Hematopoietic multipotent progenitor cell treated with erythropoietin and hydrocortisone succinate and interleukin-3 and kit ligand, for 4 days (in vitro differentiated cells): ENCODE measurements at places on chromosomes 12 and 14.

GRCh38 chr12:132402831-132403416 lies 73.5 kb upstream of the GALNT9 start:
- no peak for DNase-seq

DNA sequence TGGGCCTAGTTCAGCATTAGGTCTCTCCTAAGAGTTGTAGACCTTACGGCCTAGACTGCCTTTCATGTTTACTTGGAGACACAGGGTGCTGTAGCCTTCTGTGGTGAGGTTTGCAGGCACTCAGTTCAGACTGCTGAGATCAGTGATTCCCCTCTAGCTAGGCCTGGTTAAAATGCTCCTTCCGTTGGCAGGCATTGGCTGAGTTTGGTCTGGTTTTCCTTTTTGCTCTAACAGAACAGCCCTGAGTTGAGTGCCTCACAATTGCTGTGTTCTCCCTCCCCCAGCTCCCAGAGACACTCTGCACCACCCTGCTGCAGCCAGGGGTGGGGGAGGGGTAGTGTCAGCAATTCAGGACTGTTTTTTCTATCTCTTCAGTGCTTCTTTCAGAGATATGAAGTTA lies 178.9 kb upstream of the DYRK2 start:
- DNase-seq = no peak

GRCh38 chr12:91542067-91542466 lies 359.4 kb upstream of the DCN start:
- no peak for DNase-seq

DNA sequence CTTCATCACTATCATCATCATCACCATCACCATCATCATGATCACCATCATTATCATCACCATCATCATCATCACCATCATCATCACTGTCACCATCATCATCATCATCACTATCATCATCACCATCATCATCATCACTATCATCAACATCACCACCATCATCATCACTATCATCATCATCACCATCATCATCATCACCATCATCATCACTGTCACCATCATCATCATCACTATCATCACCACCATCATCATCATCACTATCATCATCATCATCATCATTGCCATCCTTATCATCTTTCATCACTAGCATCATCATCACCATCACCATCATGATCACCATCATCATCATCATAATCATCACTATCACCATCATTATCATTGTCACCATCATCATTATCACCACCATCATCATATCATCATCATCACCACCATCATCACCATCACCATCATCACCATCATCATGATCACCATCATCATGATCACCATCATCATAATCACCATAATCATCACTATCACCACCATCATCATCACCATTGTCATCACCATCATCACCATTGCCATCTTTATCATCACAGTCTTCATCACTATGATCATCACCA lies 38.1 kb downstream of the SVOP start:
- DNase-seq = no peak

GRCh38 chr14:97582022-97582421 lies 784.8 kb downstream of the VRK1 start:
- DNase-seq = no peak

DNA sequence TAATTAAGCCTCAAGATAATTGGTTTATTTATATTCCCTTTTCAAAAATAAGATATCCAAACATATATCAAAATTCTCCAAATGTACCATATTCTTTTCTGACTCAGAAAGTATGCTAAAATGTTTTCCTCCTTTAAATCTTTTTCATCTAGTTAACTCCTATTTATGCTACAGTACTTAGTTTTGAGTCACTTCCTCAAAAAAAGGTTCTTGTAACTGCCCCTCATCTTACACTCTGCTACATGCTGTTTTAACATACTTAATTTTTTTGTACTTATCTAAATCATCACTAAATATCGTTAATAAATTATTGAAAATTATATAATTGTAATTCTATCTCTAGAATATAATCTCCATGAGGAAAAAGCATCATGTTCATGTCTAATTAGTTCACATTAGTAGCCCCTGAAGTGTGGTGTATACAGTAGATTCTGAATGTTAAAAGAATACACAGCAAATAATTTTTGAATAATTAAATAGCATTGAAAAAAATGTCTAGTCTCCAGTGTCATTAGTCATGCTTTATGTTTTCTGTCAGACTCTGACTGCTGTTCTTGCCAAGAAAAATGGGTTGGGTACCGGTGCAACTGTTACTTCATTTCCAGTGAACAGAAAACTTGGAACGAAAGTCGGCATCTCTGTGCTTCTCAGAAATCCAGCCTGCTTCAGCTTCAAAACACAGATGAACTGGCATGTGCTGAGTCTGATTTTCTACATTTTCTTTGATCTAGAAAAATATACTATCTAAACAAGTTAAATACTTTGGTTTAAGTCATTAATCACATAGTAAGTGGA lies 3.5 kb downstream of the KLRD1 start:
- no peak for DNase-seq

DNA sequence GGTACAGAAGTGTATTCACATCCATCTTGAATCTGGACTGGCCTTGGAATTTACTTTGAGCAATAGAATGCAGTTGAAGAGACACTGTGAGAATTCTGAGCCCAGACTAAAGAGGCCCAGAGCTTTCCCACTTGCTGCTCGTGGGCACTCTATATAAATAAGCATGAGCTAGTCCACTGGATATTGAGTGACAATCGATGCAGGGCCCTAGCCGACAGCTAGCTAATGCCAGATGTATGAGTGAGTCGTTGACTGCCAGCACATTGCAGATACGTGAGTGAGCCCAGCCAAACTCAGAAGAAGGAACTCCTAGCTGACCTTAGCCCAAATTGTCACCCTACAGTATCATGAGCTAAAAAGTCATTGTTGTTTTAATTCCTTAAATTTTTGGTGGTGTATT lies 24.9 kb downstream of the NAV3 start:
- DNase-seq = no peak

GRCh38 chr12:84698576-84699333 lies 213.8 kb downstream of the SLC6A15 start:
- no peak for DNase-seq

DNA sequence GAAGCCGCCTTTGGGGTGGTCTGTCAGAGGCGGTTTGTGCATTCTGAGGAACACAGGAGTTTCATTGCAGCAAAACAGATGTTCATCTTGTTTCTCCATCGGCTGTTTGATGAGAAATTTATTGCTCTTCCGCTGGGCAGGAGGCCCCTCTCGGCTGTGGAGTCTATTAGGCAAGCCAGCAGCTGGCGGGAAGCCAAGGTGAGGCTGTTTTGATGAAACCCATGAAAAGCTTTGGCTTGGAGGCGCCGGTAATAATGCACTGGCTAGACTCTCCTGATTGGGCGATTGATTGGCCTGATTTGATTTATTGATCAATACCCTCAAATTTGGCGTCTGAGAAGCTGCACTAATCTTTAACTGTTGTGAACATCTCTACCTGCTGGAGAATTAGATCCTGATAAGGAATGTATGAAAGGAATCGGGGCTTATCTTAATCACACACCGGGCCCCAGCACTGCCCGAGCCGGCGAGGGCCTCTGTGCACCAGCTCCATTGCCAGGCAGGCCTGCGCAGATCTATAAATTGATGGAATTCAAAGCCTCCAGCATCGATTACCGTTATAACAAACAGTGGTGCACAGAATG lies 187.7 kb downstream of the PHETA1 start:
- peak; percentile 91 for DNase-seq

- peak; percentile 18 for DNase-seq
Measured at GRCh38 chr12:56932146-56932545, 2.1 kb downstream of the SDR9C7 start.

DNA sequence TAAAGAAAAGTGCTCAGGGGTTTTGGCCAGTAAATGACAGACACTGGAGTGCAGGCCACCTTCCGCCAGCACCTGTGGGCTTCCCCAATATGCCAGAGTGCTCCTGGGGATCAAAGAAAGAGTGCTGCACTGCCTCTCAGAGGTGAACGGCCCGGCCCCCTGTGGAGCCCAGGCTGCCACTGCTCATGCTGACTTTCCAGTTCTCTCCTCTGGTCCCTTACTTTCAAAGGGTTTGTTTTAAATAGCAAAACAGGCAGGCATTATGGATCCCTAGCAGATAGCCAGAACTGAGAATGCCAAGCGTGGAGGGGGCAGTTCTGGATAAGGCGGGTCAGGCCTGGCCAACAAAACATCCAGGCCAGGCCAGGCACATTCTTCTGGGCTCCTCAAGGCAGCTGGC lies 59.6 kb downstream of the MDM2 start:
- no peak for DNase-seq

DNA sequence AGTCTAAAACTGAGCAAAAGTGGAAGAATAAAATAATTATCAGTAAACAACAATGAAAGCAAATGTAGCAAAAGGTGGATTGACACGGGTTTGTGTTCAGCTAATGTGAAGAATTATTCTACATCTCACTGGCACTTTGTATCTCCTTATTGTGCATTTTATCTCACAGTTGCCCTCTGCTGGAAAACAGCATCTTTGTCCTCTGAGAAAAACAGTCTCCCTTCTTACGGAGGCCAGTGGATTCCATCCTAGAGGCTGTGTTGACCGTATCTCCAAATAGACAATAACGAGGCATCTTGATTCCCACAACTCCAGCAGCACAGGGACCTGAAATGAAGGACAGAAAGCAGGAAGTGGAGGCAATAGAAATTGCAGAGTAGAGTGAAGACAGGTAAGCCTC lies 51.3 kb upstream of the PLBD1 start:
- DNase-seq = peak; percentile 57

DNA sequence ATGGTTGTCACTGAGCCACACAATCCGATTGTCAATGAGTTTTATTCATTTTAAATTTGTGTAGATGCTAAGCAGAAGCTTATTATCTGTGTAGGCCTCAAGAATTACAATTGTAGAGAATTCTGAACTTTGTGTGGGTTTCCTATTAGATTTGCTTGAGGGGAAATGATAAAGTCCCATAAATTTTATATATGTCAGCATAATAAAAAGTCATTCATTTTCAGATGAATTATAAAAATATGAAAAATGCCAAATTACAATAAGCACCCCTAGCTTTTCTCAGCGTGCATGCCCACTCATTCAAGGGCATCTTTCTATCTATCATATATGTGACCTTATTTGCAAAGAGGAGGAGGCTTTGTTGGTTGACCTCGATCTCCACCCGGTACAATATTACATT lies 1041.1 kb upstream of the FOXG1 start:
- DNase-seq = no peak
